Activated T-helper 1 cell treated with anti-CD3 and anti-CD28 coated beads, Interleukin-2, amount 50 U/mL, for 16 hours (primary cell): ENCODE measurements at places on chromosomes 4 and X.

- no peak for DNase-seq
These were observed 131.5 kb upstream of the LDB2 start for GRCh38 chr4:17029964-17030363.

DNA sequence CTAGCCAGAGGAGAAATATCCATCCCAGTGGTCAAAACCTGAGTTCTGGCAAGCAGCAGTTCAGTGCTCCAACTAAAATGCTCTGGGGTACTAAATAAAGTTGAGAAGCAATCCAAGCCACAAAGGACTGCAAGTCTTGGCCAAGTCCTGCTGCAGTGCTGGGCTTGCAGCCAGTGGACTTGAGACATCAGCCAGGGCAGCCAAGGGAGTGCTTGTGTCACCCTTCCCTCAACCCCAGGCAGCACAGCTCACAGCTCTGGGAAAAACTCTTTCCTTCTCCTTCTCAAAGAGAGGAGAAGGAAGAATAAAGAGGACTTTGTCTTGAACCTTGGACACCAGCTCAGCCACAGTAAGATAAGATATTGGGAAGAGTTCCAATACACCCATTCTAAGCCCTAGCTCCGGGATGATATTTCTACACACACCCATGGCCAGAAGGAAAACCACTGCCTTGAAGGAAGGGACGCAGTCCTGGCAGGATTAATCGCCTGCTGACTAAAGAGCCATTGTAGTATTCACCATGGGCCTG, 99.8 kb downstream of the PTCHD1 start:
- no peak for DNase-seq

GRCh38 chr4:7367864-7368277, 66.9 kb downstream of the PSAPL1 start:
- no peak for DNase-seq

- DNase-seq = no peak
These were observed 56.9 kb downstream of the USO1 start for GRCh38 chr4:75781305-75781704.

GRCh38 chr4:152860046-152860445, 76.1 kb upstream of the FHDC1 start:
- DNase-seq = no peak

DNA sequence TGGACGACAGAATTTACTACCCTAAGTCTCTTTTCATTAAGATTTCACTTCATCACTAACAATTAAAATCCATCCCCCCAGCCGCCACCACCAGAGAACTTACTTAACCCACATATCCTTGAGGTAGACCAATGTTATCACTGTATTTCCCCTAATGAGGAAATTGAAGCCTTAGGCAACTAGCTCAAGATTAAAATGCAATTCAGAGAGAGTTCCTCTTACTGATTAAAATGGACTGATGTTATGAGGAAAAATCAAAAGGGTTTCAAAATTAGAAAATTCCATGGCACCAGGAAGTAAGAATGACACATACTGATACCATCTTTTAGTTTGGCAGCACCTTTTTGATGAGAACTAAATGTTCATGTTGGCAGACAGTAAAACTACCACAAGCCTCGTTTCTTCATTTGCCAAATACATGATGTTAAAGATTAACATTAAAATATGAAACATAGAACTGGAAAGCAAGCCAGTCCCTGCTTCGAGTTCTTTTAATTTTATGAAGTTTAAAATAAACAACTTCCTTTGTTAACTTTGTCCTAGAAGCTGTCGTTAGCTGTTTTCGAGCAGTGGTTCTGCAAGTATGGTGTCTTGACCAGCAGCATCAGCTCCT, 69.3 kb upstream of the CCDC160 start:
- no peak for DNase-seq

- no peak for DNase-seq
These were observed 34.6 kb downstream of the PRPS2 start for GRCh38 chrX:12825801-12826200.

DNA sequence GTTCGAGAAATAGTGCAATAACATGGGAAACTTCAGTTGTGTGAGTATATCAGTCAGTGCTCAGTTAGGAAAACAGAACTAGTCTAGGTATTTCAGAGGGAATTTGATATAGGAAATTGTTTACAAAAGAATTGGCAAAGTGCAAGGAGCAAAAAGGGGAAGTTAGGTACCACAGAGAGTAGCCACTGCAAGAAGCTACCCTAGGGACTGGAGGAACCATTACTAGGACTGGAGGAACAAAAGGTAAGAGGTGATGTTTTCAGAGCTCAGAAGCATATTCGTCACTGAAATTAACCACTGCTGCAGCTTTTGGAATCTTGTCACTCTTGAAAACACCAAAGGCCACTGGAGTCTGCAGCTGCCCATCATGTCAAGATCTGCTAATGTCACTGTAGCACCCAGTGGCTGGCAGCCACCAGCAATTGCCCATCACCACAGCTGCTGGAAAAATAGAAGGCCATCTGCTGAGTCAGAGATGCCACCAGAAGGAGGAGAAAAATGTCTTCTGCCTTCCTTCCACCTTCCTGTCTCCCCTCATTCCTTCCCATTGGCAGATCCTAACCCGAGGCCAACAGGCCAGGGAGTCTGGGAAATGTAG, 160.6 kb upstream of the RPS6KA3 start:
- DNase-seq = no peak

- no peak for DNase-seq
These were observed 31.8 kb downstream of the PLAC8 start for GRCh38 chr4:83082777-83083176.

DNA sequence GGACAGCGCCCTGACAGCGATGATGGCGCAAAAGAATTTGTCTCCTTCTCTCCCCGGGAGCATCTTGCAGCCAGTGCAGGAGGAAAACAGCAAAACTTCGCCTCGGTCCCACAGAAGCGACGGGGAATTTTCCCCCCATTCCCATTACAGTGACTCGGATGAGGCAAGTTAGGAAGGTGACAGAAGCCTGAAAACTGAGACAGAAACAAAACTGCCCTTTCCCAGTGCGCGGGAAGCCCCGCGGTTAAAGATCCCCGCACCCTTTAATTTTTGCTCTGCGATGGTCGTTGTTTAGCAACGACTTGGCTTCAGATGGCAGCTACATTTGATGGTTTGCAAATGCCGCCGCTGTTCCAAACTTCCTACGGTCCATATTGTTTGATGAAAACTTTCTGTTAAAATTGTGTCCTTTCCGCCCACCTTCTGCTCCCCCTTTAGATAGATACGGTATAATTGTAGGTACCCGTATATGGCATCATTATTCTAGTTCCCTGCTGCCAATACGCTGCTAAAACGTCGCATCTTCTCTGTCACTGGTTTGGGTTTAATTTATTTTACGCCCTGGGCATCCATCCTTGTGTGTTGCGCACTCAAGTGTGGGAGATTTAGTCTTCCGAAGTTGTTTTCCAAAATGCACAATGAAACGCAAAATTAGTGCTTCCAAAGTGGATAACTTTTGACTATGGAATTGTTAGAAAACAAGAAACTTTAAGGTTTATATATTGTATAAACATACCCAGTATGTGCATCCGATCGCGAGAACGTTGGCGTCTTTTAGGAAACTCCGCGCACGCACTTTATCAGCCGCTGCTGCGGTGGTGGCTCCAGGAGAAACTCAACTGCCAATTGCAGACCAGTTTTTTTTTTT, 1.5 kb downstream of the ATOH1 start:
- no peak for DNase-seq

DNA sequence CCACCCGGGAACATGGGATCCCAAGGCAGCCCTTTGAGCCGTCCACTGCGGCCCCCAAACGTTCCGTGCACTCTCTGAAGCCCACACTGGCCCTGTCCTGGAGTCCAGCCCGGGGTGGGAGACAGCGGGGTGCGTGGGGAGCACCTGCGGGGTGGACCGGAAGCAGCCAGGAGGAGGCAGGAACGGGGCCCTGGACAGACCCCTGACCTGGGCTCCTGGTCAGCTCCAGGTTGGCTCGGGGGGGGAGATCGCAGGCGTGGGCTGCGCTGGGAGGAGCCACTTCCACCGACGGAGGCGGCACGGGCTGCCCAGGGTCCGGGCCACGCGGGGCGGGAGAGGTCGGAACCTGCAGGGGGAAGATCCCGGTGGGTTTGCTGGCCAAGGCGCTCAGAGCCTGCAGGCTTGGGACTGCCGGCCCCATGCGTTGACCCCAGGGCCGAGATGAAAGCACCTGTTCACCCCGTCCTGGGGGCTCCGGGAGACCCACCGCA, 5.7 kb upstream of the PLCXD1 start:
- no peak for DNase-seq

DNA sequence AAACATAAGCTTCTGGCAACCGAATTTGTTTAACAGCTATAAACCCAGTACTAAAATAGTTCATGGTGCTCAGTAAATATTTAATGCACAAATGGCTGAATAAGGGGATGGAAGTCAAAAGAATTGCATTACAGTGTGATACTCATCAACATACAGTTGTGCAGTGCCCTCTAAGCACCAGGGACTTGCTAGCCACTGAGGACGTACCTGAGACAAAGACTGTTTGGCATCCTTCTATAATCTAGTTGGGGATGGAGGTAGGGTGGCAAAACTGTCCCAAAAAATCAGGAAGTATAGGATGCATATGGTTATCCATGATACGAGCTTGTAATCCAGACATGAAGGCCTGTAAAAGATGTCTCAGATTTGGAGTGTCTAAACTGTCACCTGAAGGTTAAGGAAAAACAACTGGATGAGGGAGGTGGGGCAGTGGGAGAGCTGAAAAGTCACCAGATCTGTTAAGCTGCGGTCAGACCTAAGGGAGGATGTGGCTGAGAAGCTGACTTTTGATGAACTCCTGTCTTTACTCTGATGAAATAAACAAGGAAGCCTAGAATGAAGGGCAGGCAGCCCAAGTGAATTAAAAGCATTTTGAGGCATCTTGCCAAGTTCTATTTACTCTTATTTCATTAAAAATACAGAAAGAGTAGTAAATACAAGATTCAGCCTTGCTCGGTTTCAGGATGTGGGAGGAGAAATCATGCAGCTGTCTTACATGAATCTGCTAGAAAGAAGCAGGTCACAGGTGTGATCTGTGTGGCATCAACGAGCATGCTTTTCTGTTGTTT, 12.0 kb upstream of the CD38 start:
- no peak for DNase-seq

- peak; percentile 65 for DNase-seq
These were observed 32.1 kb downstream of the HTT start for GRCh38 chr4:3106339-3107186.

GRCh38 chr4:33494150-33494549, 2750.2 kb downstream of the ARAP2 start:
- DNase-seq = no peak

DNA sequence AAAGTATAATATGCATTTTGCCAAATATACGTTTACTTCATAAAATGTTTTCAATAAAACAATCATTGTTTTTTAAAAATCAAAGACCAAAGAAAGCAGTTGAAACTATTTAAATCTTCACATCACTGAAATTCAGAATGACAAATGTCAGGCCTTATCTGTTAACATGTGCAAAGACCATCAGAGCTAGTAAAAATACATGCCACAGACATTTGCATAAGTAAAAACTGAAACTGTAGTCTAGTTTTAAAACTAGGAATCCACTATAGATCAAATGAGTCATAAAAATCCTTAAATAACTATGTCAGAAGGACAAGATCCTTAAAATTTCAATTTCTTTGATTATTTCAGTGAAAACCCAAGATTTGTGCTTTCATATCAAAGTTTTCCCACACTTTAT, 24.8 kb downstream of the KLHL15 start:
- no peak for DNase-seq

- no peak for DNase-seq
These were observed 48.2 kb downstream of the TMEM156 start for GRCh38 chr4:38983787-38984598.

DNA sequence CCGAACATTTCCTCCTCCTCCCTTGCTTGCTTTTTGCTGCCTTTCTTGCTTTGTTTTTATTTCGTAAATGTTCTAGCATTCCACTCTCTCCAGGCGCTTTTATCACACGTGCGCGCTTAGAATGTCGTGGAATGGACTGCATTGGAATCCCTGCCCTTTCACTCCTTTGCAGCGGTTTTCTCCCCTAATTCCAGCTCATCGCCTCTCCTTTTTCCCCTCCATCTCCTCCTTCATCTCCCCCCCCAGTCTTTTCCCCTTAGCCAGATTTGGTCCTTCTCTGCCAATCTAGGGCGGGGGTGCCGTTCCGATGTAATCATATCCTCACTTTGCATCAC, 579 bp downstream of the OGT start:
- no peak for DNase-seq

- DNase-seq = no peak
These were observed 3.1 kb upstream of the PCDH10 start for GRCh38 chr4:133145758-133146573.

- no peak for DNase-seq
These were observed 1544.9 kb upstream of the PCDH7 start for GRCh38 chr4:29175291-29175690.

DNA sequence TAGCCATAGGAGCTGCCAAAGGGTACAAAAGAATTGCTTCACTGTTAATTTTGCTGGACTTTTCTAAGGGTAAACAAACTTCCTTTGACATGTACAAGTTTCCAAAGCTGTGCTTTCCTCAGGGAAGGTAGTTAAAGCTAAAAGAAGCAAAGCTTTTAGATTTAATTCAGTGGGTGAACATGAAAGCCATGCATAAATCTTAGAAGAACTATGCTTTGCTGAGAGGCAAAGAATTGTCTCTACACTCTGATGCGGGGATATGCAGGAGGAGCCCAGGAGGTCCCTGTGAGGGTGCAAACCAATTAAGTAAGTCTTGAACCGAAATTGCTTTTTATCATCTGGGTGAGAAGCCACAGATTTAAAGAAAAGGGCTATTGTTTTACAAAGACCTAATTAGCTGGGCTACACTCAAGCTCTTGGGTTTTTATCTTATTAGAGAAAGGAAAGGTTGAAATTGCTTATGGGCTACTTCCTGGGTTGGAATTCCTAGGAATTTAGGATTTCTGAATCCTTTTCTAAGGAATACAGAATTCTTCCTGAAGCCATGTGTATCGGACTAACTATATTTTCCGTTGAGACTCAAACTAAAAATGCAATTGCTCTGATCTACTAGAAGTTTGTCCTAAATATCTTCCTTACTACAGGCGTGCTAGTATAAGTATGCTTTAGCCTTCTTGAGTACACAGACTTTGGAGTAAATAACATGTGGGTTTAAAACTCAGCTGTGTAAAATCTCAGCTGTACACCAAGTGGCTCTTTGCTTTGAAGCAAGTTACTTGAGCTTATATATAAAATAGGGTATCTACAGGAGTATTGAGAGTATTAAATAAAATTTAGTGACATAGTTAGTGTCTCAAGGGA, 188.4 kb upstream of the ANK2 start:
- DNase-seq = no peak

DNA sequence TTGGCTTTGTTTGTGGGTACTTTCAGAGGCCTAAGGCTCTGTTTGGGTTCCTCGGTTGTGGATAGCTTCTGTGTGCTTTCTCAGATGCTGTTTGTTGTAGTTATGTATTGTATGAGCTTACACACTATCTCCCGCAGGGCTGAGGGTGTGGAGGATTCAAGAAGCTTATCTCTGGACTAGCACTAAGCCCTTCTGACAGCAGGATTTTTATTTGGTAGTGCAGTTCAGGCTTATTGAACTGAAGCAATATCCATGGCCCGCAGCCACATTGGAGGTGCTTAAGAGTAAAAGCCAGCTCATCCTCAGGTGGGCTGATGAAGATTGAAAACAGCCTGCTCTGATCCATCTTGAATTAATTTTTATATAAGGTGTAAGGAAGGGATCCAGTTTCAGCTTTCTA, 128.2 kb downstream of the RASGEF1B start:
- DNase-seq = no peak
